ENCODE measurements at places on chromosomes 2 and 18. TPM values are rescaled to one million over a fixed set of nuclear protein-coding genes. Genes with fewer than 3 reads are reported as not detected.

Gene AQP12A
- not detected for total RNA-seq

Gene NCK2
- total RNA-seq = 38.6 TPM

Gene MROH2A
- total RNA-seq = not detected

Gene IL1R1
- 1.5 TPM for total RNA-seq

Gene GCG
- total RNA-seq = not detected

Gene CASP8
- total RNA-seq = 2.7 TPM

Gene TP53I3
- 10.2 TPM for total RNA-seq

Gene CRYGC
- not detected for total RNA-seq

Gene BMP10
- not detected for total RNA-seq

Gene SCN7A
- 4.9 TPM for total RNA-seq

Gene FOXI3
- 0.36 TPM for total RNA-seq

Gene TMEM200C
- 11.7 TPM for total RNA-seq

Gene MDH1B
- total RNA-seq = 5.0 TPM

Gene CRYBA2
- total RNA-seq = not detected

Gene NCKAP5
- total RNA-seq = 25.3 TPM

Gene MSTN
- 5.2 TPM for total RNA-seq

Gene PLEK
- total RNA-seq = 2.7 TPM

All from cerebellum (tissue), 4 donors.